ENCODE measurements at places on chromosomes 16 and 17. TPM values are rescaled to one million over a fixed set of nuclear protein-coding genes. Genes with fewer than 3 reads are reported as not detected.

Gene TBCD
- 45.5 TPM for total RNA-seq

Gene GLTPD2
- not detected for total RNA-seq

Gene ABAT
- total RNA-seq = 1.9 TPM

Gene CMTM4
- 7.7 TPM for total RNA-seq

Gene MYO1C
- total RNA-seq = 218 TPM

Gene ATAD5
- total RNA-seq = 3.2 TPM

Gene CTDNEP1
- total RNA-seq = 41.6 TPM

Gene DNAAF8
- total RNA-seq = 0.29 TPM

Gene HELZ
- total RNA-seq = 60.8 TPM

Gene CPNE2
- 22.0 TPM for total RNA-seq

Gene TVP23C
- 21.3 TPM for total RNA-seq

Gene MILR1
- 6.5 TPM for total RNA-seq

Gene SNX20
- total RNA-seq = not detected

Data from smooth muscle cell of trachea (primary cell).